ENCODE measurements at places on chromosomes 12 and 14.

- DNase-seq = no peak
Observed at GRCh38 chr12:76247992-76248391, 100.2 kb downstream of the BBS10 start.

GRCh38 chr12:87667378-87667777 is 361.8 kb downstream of the C12orf50 start:
- no peak for DNase-seq

GRCh38 chr12:53324113-53324778 is 2.8 kb upstream of the AAAS start:
- DNase-seq = no peak

DNA sequence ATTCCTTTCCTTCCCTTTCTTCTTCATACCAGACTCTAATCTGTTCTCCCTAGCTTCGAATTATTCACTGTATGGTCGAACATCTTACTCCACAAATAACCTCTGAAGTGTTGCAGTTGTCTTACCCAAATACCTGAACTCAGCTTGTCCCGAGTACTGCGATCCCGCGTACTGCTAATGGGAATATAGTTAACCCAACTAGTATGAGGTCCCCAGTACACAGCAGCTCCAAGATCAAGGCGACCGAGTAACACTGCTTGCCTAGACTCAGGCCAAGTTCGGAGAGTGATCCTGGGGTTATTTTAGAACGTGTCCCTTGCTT is 462 bp upstream of the ETNK1 start:
- no peak for DNase-seq

GRCh38 chr12:1911598-1912575 is 6.6 kb downstream of the CACNA2D4 start:
- DNase-seq = no peak

DNA sequence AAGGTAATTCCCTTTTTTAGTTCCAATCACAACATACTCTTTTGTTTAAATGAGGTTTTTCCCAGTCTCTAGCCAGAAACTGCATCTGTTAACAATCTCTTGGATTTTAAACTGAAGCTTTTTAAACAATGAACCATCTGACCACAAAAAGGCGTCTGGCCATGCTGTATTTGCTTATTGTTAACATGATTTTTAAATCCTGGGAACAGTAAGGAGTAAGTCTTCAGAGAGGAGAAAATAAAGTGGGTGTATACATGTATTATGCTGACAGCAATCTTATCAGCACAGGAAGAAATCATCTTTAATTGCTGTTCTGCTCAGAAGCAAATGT is 106.2 kb downstream of the DAAM1 start:
- DNase-seq = no peak

- no peak for DNase-seq
Observed at GRCh38 chr14:95505030-95505589, 11.3 kb downstream of the SYNE3 start.

- no peak for DNase-seq
Observed at GRCh38 chr12:40123496-40123895, 17.6 kb upstream of the SLC2A13 start.

GRCh38 chr12:1912580-1913376 is 5.7 kb downstream of the CACNA2D4 start:
- no peak for DNase-seq

GRCh38 chr14:66501592-66501991 is 6.4 kb upstream of the GPHN start:
- no peak for DNase-seq

GRCh38 chr14:37167151-37168047 is 5.0 kb downstream of the SLC25A21 start:
- DNase-seq = no peak

GRCh38 chr12:121673013-121673511 is 3.6 kb upstream of the MORN3 start:
- DNase-seq = no peak
